Stimulated activated CD8-positive, alpha-beta memory T cell treated with anti-CD3 and anti-CD28 coated beads, Interleukin-2, amount 100 ng/mL, for 1 hour (primary cell): ENCODE measurements at places on chromosomes 2 and 18.

DNA sequence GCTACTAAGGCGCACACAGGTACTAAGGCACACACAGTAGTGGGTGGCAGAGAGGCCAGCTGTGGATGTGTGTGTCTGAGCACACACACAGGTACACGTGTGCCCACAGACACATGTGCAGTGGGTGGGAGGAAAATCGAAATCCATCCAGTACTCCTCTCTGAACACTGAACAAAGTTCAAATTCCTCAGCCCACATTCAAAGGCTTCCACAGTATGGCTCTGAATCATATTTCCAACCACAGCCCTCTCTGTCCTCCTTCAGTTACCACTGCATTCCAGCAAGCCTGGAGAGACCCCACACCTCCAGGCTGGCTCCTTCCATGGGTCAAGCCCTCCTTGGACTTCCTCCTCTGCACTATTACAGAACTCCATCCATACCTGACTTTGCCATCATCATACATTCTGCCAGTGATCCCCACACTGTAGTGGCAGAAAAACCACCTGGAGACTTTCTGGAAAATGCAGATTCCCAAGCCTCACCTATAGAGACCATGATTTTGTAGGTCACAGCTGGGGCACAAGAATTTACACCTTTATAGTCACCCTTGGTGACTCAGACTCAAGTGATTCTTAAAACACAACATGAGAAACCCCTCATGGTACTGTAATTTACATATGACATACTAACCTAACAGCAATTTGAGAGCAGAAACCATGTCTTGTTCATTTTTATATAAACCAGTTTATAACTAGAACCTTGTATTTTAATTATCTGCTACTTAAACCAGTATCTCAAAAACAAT is 31.4 kb downstream of the EPG5 start:
- DNase-seq = no peak

DNA sequence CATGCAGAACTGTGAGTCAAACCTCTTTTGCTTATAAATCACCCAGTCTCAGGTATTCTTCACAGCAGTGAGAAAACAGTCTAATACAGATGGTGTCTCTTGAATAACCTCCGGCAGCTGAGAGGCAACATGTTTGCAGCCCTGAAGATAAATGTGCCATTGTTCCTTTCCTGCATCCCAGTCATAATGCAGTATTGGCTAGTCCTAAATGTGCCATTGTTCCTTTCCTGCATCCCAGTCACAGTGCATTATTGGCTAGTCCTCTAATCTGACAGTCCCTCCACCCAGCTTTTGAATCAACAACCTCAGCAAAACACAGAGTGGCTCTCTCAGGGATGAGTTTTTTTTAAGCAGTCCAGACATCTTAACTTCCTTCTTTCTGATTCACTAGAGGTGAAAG is 550.7 kb downstream of the RIT2 start:
- DNase-seq = no peak

DNA sequence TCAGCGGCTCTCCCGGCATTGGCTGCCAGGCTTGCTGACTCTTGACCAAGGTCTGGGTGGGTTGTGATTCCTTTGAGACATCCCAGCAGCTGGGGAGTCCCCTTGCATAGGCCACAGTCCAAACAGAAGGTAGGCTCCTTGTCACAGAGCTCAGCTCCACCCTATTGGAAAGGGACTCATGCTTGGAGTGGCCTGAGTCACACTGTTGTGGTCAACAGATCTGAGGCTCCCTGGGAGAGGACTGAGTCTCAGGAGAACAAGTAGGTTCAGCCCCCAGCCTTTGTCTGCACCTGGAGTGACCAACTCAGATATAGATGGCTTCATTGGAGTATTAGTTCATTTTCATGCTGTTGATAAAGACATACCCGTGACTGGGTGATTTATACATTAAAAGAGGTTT is 32.1 kb upstream of the SH3BP4 start:
- DNase-seq = no peak

DNA sequence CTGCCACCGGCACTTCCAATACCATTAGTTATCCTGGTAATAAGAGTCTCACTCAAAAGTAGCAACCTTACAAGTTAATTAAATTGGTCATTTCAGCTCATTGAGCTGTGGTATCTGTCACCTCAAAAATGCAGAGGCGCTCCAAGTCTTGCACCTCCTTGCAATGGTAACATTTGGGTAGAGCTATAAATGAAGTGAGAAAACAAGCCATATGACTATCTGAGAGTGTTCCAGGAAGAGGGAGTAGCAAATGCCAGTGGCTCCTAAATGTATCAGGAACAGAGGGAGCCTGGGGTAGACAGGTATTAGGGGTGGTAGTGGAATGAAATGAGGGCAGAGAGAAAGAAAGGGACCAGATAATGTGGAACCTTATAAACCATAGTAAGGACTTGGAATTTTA is 6.0 kb upstream of the ZSCAN30 start:
- DNase-seq = no peak

- no peak for DNase-seq
These were observed 50.1 kb upstream of the CCDC150 start for GRCh38 chr2:196589419-196589818.

- no peak for DNase-seq
These were observed 25.3 kb downstream of the NRXN1 start for GRCh38 chr2:51006641-51007040.

DNA sequence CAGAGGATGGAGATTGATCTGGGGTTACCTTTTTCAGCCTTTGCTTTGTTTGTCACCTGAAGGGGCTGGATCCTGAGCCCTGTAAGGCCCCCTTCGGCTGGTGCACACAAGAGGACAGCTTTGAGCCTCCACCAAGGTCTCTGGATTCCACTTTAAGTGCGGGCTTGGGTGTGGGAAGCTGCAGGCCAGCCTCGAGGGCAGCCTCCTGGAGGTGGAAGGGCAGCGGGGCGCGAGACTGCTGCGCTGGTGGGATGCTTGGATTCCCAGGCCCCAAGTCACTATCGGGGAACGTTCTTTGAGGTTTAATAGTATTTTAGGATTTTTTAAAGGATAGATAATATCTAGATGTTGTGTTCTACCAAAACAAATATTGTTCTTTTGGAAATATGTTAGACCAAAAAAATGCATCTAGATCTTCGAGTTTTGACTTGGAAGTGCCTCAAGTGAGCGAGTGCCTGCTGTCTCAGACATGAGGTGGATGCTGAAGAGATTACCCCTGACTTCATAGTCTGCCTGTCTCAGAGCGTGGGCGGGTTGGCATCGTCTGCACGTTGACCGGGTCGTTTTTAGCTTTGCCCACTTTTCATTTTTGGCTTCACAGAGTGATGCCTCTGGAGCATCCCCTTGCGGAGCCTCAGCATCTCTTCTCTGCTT is 113.8 kb downstream of the AGAP1 start:
- DNase-seq = no peak

GRCh38 chr2:190319555-190320498 is at the start of gene HIBCH:
TSS of gene HIBCH (minus strand) at chr2:190319826. CDS start at chr2:190319750, 76 bp downstream.
- DNase-seq = peak; percentile 73

DNA sequence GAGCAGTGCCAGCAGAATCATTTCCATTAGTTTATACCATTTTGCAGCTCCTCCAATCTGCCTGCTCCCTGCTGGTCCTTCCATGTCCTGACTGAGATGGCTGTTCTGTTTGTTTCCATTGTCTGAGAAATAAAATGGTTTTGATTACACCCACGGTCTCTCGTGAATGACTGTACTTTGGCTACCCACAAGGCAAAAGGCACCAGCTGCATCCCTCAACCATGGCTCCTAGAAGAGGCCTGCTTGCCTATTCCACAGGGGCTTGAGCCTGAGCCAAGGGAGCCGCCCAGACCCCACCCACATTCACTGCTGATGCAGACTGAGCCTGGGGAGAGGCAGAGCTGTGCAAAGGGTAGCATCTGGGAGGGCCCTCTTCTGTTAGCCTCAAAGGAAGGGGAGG is 31.2 kb downstream of the MARCHF4 start:
- no peak for DNase-seq

DNA sequence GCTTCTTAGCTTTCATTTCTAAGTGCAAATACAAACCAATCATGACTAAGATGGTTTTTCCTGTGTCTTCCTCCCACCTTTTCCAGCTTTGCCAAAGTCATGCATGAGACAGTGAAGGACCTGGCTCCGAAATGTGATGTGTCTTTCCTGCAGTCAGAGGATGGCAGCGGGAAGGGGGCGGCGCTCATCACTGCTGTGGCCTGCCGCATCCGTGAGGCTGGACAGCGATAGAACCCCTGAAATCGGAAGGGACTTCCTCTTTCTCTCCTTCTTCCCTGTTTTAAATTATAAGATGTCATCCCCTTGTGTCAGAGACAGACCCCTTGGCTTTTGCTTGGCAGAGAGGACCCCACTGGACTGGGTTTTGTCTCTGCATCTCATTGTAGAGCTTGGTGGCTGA is 56.8 kb downstream of the HK2 start:
- DNase-seq = no peak

- DNase-seq = no peak
These were observed 13.4 kb downstream of the ATP8B1 start for GRCh38 chr18:57789759-57790158.

- DNase-seq = no peak
These were observed 91.0 kb downstream of the LIMS1 start for GRCh38 chr2:108625186-108625827.

DNA sequence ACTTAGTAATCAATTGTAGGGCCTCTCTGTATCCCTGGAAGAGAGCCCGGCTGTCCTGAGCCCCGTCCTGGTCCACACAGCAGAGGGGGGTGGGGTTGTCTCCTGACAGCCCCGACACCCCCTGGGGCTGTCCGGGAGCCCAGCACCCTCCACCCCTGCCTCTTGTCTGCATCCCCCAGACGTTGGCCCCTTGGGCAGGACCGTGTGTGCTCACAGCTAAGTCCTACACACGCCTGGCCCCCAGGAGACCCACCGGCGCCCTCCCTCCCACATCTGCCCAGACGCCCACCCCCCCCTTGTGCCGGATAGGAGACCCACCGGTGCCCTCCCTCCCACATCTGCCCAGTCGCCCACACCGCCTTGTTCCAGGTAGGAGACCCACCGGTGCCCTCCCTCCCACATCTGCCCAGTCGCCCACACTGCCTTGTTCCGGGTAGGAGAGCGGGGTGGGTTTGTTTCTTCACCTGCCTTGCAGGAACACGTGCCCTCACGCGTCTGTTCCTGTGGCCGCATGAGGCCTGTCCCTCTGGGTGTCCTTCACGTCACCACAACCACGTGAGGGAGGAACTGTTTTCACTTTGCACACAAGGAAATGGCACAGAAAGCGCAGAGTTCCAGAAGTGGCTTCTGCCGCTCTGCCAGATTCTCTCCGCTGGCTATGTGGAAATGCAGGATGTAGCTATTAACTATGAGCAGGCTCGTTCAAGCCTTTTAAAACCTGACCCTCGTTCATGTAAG is 61.1 kb upstream of the NFATC1 start:
- DNase-seq = no peak

GRCh38 chr2:180716186-180717180 is 263.9 kb upstream of the UBE2E3 start:
- no peak for DNase-seq

- DNase-seq = no peak
These were observed 211.4 kb upstream of the PARD3B start for GRCh38 chr2:204333861-204334260.

- no peak for DNase-seq
These were observed 998.4 kb downstream of the SOCS6 start for GRCh38 chr18:71287268-71287667.

DNA sequence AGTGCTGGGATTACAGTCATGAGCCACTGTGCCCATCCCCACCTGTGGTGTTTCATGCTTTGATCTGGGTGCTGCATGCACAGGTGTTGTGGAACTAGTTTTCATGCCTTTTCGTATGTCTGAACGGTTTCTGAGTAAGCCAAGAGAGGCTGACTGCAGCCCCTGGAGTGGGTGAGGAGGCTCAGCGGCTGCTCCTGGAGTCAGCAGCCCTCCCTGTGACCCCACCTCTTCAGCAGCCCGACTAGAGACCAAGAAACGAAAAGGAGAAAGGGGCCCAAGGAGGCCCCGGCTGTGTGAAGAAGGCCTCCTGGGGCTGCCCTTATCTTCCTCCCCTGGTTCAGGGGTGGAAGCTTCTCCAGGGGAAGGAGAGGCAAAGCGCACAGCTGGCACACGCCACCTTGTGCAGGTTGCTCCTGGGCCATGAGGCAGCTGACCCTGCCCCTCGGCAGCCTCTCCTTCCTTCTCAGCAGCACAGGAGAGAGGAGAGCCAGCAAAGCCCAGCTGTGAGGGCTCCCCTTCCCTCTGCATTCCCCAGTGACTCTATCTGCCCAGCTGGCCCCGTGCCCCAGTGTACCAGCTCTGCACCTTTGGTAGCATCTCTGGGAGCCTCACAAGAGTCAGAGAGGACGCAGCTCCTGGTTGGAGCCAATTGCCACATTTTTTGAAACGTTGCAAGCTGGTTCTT is 182.5 kb upstream of the HS6ST1 start:
- DNase-seq = no peak

GRCh38 chr2:102520801-102521200 is 47.8 kb downstream of the SLC9A4 start:
- no peak for DNase-seq

- no peak for DNase-seq
These were observed 393.7 kb upstream of the FANCL start for GRCh38 chr2:58634653-58635370.

- DNase-seq = no peak
These were observed 36.0 kb upstream of the OR6B3 start for GRCh38 chr2:240089306-240089705.

DNA sequence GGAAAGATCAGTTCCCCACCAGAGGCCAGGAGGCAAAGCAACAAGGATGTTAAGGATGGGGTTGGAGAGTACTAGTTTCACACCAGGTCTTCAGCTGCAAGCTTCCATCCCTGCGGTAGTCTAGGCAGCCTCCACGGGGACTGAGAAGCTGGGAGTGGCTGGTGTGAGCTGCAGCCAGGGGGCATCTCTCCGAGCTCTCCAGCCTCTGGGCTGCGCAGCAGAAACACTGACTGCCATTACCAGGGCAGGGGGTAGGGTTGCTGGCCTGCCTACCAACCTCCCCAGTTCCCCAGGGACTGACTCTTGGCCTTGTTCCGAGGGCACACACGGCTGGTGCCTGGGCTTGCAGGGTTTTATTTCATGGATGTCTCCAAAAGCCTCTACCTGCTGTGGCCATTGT is 15.9 kb downstream of the GATA6 start:
- no peak for DNase-seq

- DNase-seq = peak; percentile 23
These were observed 96.3 kb downstream of the FAM210A start for GRCh38 chr18:13629841-13630715.

DNA sequence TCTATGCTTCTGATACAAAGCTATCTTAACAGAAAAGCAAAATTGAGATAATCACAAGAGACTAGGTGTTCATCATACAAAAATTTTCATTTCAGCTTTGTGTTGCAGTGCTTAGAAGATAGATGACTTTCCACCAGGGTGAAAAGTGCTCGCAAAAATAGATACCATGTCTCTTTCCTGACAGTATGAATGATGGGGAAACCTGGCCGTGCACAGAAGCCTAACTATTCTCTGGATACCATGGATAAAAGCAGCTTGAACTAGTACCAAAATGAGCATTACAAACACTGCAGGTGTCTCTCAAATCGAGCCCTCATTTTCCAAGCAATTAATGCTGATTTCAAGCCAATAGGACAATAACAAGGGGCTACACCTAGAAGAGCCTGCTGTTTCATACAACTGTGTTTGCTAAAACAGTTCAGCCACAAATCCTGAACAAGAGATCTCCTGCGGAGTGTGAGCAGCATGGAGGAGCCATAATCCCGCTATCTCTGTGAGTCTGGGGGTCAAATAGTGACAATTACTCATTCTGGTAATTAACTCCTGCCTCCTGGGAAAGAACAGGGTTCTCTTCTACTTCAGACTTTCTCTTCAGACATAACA is 507.6 kb downstream of the PID1 start:
- no peak for DNase-seq

GRCh38 chr18:31065036-31065773 is 22.7 kb upstream of the DSC3 start:
- no peak for DNase-seq
